H7 (cell line): ENCODE measurements at places on chromosomes 4 and X.

DNA sequence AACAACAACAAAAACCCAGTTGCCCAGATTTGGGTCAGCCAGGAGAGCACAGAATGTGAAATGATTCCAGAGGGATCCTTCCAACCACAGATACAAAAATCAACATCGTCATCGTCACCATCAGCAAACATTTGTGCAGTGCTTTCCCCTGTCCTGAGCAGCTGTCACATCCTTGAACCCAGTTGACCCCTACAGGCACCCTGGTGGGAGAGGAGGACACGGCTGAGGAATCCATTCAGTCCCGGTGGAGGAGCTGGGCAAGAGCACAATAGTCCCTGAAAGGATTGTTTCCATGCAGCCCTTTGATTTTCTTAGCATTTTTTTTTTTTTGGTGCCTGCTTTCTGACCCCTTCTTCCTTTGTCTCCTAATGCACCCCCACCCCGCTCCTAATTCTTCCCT lies 37.1 kb upstream of the STX18 start:
- no peak for DNase-seq

DNA sequence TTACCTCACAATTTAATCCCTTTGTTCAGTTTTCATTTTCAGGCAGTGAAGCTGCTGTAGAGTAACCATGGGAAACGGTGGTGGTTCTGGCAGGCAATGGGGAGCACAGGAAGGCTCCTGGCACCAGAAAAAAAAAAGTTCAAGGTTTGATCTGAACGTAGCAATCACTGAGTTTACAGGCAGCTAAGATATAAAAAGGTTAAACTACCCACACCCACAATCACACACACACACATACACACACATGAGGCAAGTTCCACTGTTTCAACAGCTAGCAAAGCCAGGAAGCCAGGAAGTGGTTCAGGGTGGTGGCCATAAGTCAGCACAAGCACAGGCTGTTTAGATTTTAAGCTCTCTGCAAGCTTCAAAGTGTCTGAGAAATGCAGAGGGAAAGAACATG lies at the start of gene SULT1B1:
TSS of gene SULT1B1 (minus strand) at position 166 of the 400 bp plus-strand sequence. CDS start 5,403 bp downstream, outside the sequence.
- no peak for DNase-seq

- DNase-seq = no peak
These were observed 40.9 kb upstream of the IL13RA2 start for GRCh38 chrX:115058276-115058675.

DNA sequence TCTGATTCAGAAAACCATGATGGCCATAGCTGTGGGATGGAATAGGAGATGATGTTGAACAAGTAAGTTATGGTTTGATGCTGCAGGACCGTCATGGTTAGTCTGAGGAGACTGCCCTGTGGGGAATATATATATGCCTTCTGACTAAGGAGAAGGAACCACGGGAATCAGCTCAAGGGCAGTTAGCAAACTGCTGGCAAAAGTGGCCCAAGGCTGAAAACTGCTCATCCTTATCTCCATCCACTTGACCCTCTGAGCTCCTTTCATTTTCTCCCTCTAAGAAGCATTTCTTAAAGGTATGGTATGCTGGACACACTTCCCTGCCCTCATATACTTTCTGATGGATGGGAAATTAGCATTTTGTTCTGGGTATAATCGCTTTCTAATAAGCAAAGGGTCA lies 161.9 kb downstream of the ENOX2 start:
- no peak for DNase-seq

GRCh38 chr4:71415491-71415890 lies 76.7 kb downstream of the SLC4A4 start:
- no peak for DNase-seq

- DNase-seq = no peak
These were observed 600 bp upstream of the BEX2 start for GRCh38 chrX:103311399-103311780.

DNA sequence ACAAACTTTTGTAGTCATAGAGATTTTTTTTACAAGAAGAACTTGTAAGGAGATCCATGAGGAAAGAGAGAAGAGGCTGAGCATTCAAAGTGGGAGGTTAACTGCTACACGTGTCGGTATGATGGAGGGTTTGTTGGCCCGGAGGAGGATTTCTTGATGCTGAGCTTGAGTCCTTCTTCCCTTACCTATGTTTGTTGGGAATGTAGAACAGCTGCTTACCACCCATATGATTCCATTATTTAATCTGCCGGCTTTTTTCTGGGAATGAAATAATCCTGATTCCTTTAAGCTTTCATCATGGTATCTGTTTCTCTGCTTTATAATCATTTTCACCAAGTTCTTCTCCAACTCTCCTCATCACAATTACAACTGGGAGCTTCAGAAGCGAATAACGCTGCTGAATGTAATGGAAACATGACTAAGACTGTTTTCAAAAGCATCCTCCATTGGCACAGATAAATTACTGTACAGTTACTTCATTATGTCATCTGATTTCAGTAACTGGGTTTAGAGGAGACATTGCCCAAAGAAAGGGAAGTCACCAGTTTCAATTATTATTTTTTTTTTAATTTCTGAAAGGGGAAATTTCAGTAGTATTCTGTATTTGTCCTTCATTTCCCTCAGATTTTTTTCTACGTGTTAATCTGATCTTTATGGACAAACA lies 420.6 kb downstream of the SPRY1 start:
- DNase-seq = no peak

GRCh38 chr4:5992171-5992827 lies 25.9 kb downstream of the C4orf50 start:
- DNase-seq = no peak

GRCh38 chrX:42715701-42716262 lies 62.2 kb downstream of the PPP1R2C start:
- no peak for DNase-seq

- no peak for DNase-seq
These were observed 1.3 kb upstream of the TSPYL2 start for GRCh38 chrX:53080628-53081580.

DNA sequence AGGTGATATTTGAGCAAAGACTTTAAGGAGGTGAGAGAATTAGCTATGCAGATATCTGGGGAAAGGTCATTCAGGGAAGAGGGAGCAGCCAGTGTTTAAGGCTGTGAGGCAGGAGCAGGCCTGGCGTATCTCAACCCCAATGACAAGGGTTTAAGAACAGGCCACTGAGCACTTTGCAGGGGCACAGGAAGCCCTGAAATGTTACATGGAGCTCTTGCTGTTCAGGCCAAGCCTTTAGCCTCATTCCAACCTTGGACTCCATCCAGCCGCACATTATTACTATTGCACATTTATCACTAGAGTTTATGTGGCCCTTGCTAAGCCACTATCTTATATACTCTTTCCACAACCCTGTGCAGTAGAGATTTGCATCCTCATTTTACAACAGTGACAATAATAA lies 114.0 kb downstream of the EFNB1 start:
- no peak for DNase-seq

GRCh38 chr4:5883916-5884315 lies 9.0 kb downstream of the CRMP1 start:
- DNase-seq = no peak

- DNase-seq = no peak
These were observed 12.3 kb upstream of the CHRNA9 start for GRCh38 chr4:40322811-40323210.

DNA sequence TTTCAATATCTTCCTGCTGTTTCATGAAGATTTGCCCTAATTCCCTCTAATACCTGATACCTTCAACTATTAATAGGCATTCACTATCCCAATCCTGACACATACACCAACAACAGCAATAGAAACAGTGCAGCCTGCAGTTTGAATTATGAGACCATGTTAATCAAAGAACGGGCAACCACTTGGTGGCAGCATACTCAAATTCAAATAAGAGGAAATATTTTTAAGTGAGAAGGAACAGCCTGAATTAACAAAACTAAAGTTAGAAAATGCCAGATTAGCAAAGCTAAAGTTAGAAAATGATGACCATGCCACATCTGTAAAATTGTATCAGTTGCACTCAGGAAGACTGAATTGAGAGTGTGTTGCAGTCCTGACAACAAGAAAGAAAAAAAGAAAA lies 204.9 kb downstream of the SMARCA1 start:
- DNase-seq = peak; percentile 5

DNA sequence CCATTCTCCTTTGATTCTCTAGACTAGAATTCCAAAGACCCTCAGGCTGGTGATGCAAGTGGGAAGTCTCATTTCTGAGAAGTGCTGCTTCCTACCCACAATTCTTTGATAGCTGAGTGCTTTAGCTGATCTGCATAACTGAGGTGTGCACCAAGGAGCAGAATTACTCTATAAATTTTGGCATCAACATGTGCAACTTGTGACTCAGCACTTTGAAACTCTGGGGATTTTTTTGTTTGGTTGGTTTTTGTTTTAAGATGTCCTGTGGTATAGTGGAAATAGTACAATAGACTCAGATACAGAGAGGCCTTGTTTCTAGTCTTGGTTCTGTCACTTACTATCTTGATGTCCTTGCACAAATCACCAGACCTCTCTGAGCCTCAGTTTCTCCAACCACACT lies 148.4 kb downstream of the AR start:
- DNase-seq = no peak

DNA sequence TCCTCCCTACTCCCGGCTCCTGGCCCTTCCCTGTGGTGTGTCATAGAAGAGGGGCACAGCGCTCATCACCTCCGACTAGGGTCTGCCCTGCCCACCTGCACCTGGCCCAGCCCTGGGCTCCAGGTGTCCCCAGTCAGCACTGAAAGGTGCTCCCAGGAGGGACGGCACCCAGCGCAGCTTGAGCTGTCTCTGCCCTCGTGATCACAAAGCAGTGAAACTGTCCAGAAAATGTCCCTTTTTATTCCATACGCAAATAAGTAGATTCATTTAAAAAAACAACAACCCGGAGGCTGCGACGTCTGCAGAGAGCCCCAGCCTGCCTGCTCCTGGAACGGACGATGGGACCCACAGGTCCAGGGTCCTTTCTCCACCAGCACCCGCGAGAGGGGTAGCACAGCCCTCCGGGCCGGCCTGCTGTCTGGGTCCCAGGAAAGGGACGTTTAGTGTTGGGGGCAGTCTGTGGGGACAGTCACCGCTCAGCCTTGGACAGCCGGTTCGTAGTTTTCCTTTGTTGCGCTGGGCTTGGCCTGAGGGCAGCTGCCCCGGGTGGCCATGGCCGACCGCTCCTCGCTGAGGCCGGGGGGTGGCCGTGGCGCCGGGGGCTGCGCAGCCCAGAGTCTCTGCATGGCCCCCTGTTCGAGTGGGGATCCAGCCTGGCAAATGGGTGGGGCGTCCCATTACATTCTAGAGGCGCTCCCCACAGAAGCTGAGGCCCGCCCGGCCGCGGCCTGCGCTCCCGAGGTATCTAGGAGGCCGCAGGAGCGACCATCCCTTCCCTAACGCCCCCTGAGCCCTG lies 4.6 kb downstream of the HMX1 start:
- DNase-seq = peak; percentile 62

- DNase-seq = no peak
These were observed 82.8 kb upstream of the HPF1 start for GRCh38 chr4:169840554-169840953.

- DNase-seq = no peak
These were observed 178.7 kb upstream of the RBPJ start for GRCh38 chr4:26141911-26142638.

GRCh38 chr4:8346838-8347605 lies 77.5 kb downstream of the HTRA3 start:
- peak; percentile 53 for DNase-seq

- DNase-seq = no peak
These were observed 87.4 kb upstream of the ETNPPL start for GRCh38 chr4:108850219-108850649.

- no peak for DNase-seq
These were observed 155.3 kb upstream of the TEX13A start for GRCh38 chrX:105375816-105376215.

DNA sequence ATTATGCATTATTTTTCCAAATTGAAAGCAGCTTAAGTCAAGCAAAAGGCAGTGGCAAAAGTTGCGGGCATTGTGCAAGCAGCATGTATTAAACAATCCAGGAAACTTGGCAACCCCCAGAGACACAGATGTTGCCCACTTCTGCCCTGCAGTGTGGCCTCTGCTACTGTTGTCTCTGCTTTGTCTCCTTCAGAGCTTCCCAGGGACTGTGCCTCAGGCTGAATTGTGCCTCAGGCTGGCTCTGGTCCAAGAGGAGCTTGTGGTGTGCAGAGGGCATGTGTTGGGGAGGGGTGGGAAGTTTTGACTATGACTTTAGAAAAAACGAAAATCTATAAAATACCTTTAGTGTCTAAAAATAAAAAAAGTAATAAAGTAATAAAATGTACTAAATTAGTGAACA lies 201.4 kb downstream of the CCSER1 start:
- no peak for DNase-seq

DNA sequence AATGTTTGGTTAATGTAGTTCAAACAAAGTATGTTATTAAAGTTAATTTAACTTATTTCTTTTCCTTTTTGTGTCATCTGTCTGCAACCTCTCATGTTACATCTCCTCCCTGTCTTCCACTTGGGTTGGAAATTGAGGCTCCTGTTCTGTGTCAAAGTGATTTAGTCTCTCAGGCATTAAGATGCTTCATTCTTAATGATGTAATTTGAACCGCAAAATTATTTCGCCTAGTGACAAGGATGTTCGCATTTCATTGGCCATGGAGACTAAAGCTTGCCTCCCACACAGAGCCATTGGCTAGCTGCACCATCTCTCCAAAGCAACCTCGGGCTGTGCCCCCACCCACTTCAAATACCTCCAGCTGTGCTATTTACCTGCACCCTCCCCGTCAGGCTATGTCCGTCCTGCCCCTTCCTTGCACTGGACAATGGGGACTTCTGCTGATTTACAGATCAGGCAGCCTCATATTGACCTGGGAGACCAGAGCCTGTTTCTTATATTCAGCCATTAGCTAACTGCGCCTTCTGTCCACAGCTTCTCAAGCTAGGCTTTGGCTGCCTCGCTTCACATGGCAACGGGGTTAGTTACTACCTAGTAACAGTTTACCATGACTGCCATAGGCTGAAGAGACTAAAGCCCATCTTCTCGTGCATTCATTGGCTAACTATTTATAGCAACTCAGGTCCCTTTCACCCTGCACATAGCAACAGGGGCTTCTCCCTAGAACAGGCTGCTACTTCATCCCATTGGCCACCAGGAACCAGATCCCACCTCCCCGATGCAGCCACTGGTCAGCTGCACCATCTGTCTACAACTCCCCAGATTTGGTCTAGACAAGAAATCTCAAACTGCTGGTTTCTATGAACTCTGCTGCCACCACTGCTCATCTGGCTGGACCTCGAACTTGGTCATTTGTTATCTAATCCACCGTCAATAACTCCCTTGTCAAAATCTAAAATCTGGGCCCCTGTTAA lies 8.6 kb upstream of the ZNF157 start:
- DNase-seq = peak; percentile 94

DNA sequence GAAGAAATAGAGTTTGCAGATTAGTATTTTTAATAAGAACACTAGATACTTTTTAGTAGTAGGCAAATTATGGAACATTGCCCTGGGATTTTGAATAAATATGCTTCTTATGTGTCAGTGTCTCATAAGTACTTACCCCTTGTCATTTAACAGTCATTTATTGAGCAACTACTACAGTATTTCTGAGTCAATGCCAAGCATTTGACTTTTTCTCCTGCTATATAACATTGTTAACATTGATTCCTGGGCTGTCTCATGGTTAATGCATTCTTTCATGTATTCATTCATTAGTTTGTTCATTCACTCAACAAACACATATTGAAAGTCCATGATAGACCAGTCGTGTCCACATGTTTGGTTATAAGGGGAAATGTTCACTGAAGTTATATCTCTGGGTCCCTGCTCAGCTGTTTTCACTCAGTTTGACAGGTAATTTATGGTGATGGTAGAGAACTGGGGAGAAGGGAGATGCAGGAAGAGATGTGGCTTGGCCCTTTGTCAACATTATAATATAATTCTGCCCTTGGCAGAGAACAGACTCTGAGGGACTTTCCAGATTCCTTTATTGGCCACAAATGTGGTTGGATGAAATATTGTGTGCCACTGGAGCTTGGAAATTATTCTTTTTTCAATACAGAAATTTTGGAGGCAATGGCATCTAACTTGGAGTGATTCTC lies 49.8 kb downstream of the OSTC start:
- no peak for DNase-seq
